Ovary (tissue), 10 donors: ENCODE measurements at places on chromosomes 7 and 10. TPM values are rescaled to one million over a fixed set of nuclear protein-coding genes. Genes with fewer than 3 reads are reported as not detected.

The CCDC7 gene
- total RNA-seq, result 83.4 TPM

The DTX2 gene
- 12.6 TPM for total RNA-seq

The IKZF1 gene
- total RNA-seq, result 4.6 TPM

The SLC18A3 gene
- total RNA-seq, result not detected

The SERPINE1 gene
- total RNA-seq, result 4.0 TPM

The CUZD1 gene
- total RNA-seq, result 0.69 TPM

The CALML5 gene
- 1.7 TPM for total RNA-seq

The LYZL1 gene
- total RNA-seq, result not detected

The GPR26 gene
- total RNA-seq, result not detected

- no peak overlapping the region for H3K4me3 ChIP-seq
- H3K36me3 ChIP-seq, result no peaks in the 10 kb centered on the region
- H3K4me1 ChIP-seq, result no peaks in the 10 kb centered on the region
- H3K27me3 ChIP-seq, result no peaks in the 10 kb centered on the region
Observed at GRCh38 chr10:131814567-131815265, 86.1 kb upstream of the PPP2R2D start.

DNA sequence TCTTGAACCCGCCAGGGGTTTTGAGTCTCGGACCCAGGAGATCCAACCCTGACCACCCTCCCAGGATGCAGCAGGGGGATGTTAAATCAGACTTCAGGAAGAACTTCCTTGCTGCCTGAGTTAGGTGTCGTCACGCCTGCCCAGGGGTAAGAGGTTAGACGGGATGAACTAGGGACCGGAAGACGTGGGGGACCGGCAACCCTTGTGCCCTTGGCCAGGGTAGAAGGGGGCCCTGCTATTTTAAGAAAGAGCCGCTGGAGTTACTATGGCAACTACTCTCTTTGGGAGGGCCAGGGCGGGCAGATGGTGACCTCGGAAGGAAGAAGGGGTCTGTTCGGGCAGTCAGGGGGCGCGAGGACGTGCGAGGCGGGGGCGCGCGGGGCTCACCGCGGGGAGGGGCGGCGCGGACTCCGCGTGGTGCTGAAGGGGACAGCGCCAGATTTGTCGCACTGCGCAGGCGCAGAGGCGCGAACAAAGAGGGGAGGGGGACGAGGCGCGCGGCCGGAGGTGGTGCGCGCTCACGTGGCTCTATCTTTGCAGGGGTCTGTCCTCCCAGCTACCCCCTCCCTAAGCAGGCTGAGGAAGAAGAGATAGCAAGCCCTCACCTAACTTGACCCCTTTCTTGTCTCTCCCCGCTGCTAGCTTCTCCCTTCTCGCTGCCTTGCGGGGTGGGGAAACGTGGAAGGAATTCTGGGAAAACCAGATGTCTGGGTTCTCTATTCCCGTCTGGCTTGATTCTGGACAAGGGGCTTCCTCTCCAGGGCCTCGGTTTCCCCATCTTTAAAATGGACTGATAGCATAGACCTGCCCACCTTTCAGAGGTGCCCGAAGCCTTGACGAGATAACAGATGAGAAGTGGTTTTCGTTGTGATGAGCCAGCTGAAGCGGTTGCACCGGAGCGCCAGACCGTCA, 940 bp upstream of the PSD start:
- no peaks in the 10 kb centered on the region for H3K36me3 ChIP-seq
- H3K4me3 ChIP-seq, result peak overlapping the region; percentile 98
- DNase-seq, result peak; percentile 83
- H3K27ac ChIP-seq, result no peak overlapping the region

- no peak for DNase-seq
- H3K27me3 ChIP-seq, result no peaks in the 10 kb centered on the region
Observed at GRCh38 chr10:94223702-94224370, 138.9 kb downstream of the NOC3L start.

GRCh38 chr10:16964576-16965343, 147.5 kb upstream of the RSU1 start:
- H3K4me3 ChIP-seq, result no peak overlapping the region
- H3K36me3 ChIP-seq, result no peaks in the 10 kb centered on the region
- H3K27me3 ChIP-seq, result no peaks in the 10 kb centered on the region
- peaks cover 6% of the 10 kb centered on the region for H3K4me1 ChIP-seq
- DNase-seq, result no peak

- H3K4me3 ChIP-seq, result no peak overlapping the region
- H3K36me3 ChIP-seq, result no peaks in the 10 kb centered on the region
- no peaks in the 10 kb centered on the region for H3K4me1 ChIP-seq
- H3K27me3 ChIP-seq, result no peaks in the 10 kb centered on the region
- H3K27ac ChIP-seq, result no peak overlapping the region
Observed at GRCh38 chr7:139634087-139634486, 110.6 kb downstream of the CLEC2L start.

GRCh38 chr7:91126762-91127161, 137.5 kb upstream of the FZD1 start:
- peaks cover 3% of the 10 kb centered on the region for H3K4me1 ChIP-seq
- no peaks in the 10 kb centered on the region for H3K27me3 ChIP-seq
- no peak for DNase-seq
- H3K4me3 ChIP-seq, result no peak overlapping the region
- no peak overlapping the region for H3K27ac ChIP-seq
- no peaks in the 10 kb centered on the region for H3K36me3 ChIP-seq

DNA sequence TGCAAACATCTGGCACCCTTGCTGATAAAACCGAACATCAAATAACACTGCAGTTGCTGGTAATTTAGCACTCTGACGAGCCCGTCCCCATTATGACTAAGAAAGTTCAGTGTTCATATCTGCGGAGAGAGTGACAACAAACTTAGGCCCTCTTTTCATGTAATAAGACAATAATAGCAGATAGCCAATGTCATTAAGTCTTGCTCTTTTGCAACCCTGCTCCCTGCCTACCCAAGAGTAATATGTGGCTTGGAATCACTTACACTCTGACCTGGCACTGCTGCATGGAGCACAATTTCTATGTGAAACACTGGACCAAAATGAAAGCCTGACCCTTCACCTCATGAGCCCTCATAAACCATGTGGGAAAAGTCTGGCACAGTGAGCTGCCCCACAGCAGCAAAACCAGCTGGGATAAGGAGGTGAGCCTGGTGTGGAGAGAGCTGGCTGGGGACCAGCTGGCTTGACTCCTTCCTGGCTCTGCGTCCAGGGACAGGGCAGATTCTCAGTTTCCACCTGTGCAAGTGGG, 86.5 kb downstream of the HIPK2 start:
- peaks cover 2% of the 10 kb centered on the region for H3K4me1 ChIP-seq
- no peak overlapping the region for H3K27ac ChIP-seq
- no peaks in the 10 kb centered on the region for H3K27me3 ChIP-seq
- H3K36me3 ChIP-seq, result no peaks in the 10 kb centered on the region
- H3K4me3 ChIP-seq, result no peak overlapping the region
- peak; percentile 69 for DNase-seq

DNA sequence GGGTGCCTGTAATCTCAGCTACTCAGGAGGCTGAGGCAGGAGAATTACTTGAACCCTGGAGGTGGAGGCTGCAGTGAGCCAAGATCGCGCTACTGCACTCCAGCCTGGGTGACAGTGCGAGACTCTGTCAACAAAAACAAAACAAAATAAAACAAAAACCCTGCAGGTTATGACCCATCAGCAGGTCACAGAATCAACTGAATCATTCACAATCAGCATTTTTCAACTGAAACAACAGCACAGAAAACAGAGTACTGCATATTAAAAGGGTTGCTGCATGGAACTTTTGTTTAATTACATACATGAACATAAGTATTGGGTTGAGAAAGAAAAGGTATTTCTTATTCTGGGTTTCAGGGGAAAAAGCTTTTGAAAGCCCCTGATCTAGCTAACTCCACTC, 77.6 kb downstream of the KCNMA1 start:
- H3K4me1 ChIP-seq, result peaks cover 2% of the 10 kb centered on the region
- no peak overlapping the region for H3K4me3 ChIP-seq
- H3K27ac ChIP-seq, result no peak overlapping the region
- H3K36me3 ChIP-seq, result no peaks in the 10 kb centered on the region
- H3K27me3 ChIP-seq, result no peaks in the 10 kb centered on the region

DNA sequence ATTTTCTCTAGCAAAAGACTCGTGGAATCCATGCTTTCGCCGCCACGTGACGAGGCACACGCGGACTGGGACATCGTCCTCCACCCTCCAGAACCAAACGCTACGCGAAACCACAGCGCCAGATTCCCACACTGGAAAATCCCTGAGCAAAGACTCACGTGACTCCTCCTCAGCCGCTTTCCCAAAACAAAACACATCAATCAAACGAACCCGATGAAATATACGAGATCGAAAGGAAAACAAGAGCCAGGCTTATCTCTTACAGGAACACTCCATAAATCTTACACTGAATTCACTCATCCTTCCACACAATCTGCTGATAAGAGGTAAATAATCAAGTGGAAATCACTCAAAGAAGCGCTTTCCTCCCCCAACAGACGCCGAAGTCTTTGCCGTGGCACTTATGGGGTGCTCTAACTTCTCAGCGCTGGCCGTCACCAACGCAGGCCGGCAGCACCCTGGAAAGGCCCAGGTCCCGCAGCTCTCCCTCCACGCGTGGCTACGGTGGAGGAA, 23.8 kb downstream of the DIP2C start:
- peaks cover 13% of the 10 kb centered on the region for H3K4me1 ChIP-seq
- no peaks in the 10 kb centered on the region for H3K36me3 ChIP-seq
- peak; percentile 73 for DNase-seq

DNA sequence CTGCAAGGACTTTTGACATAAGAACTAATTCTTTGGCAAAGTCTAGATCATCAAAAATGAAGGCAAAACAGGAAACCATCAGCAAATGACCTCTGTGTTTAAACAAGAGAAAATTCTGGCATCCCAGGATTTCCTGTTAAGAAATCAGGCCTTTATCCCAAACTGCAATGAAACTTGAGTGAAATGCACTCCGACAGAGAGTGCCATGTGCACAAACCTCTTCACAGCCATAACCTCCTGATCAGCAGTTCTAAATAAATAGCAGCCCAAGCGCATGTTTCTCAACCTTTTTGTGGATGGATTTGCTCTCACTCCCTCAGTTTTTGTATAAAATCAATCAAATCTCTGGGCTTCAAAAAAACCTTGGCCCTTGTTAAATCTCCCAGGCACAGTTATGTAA, 107.7 kb upstream of the EEPD1 start:
- peaks cover 2% of the 10 kb centered on the region for H3K4me1 ChIP-seq
- no peak for DNase-seq
- no peak overlapping the region for H3K27ac ChIP-seq
- no peaks in the 10 kb centered on the region for H3K36me3 ChIP-seq
- H3K4me3 ChIP-seq, result no peak overlapping the region

DNA sequence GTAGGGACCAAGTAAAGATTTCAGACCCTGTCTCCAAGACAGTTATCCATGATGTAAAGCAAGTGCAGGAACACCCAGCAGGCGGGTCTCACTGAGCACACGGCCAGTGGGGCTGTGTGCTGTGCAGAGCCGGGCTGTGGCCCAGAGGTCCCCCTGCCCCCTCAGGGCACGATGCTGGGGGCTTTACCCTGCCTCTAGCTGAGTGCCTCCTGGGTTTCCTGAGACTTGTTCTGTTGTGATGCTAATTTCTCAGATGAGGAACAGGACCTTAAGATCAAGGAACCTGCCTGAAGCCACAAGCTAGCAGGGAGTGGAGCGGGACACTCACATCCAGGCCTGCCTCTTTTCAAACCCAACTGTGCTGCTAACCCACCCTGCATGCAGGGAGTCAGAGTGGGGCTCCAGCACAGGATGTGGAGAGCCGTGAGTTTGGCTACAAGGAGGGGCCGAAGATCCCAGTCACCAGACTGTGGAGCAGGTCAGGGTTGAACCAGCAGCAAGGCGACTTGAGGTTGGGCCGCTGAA, 76.1 kb upstream of the LYZL2 start:
- no peaks in the 10 kb centered on the region for H3K36me3 ChIP-seq
- no peaks in the 10 kb centered on the region for H3K4me1 ChIP-seq
- H3K27ac ChIP-seq, result no peak overlapping the region
- H3K27me3 ChIP-seq, result no peaks in the 10 kb centered on the region

- H3K27me3 ChIP-seq, result no peaks in the 10 kb centered on the region
- DNase-seq, result no peak
- no peaks in the 10 kb centered on the region for H3K36me3 ChIP-seq
- H3K27ac ChIP-seq, result no peak overlapping the region
Observed at GRCh38 chr7:46387646-46388045, 466.6 kb upstream of the IGFBP3 start.

DNA sequence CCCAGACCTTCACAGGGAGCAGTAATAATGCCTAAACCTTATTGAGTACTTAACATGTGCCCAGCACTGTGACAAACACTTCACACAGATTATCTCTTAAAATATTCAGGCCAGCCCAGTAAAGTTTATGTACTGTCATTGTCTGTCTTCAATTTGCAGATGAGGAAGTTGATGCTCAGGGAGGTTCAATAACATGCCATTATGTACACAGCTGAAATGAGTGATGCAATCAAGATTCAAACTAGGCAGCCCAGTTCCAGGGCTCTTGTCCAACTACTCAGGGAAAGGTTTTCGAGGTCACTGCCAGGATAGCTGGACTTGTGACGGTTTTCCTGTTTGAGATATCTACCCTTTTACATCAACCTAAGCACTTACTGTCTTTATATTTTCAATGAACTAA, 56.1 kb downstream of the AUTS2 start:
- H3K4me1 ChIP-seq, result peaks cover 18% of the 10 kb centered on the region
- no peak overlapping the region for H3K27ac ChIP-seq
